CD4-positive, alpha-beta T cell treated with Interleukin-17A for 4 hours (primary cell): ENCODE measurements at places on chromosomes 5 and 9.

GRCh38 chr9:2717385-2717784 is at the start of gene KCNV2:
Gene KCNV2, plus strand, starts transcription at chr9:2717510. Its CDS starts 230 bp downstream, at chr9:2717740.
- no peak for DNase-seq

DNA sequence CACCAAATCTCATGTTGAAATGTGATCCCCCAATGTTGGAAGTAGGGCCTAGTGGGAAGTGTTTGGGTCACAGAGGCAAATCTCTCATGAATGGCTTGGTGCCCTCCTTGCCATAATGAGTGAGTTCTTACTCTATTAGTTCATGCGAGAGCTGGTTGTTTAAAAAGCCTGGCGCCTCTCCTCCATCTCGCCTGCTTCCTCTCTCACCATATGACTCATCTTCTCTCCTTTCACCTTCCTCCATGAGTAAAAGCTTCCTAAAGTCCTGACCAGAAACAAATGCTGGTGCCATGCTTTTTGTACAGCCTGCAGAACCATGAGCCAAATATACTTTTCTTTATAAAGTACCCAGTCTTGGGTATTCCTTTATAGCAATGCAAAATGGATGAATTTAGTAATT is 20.9 kb upstream of the ARHGAP26 start:
- peak; percentile 19 for DNase-seq

DNA sequence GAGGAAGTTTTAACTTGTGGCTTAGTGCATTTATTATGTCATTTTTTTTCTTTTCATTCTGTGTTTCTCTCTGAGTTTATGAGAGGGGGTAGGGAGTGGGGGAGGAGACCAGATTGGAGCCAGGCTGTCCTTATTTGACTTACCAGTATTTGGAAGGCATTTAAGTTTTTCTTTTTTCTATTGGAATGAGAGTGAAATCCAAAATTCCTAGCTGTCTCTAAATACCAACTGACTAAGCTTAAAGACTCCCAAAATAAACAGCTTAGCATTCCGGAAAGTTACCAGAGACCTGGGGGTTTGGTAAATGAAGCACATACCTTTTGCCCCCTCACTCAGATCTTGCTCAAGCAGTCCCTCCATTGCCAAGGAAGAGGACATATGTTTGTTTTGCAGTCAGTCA is 581.9 kb upstream of the BRINP1 start:
- DNase-seq: no peak

DNA sequence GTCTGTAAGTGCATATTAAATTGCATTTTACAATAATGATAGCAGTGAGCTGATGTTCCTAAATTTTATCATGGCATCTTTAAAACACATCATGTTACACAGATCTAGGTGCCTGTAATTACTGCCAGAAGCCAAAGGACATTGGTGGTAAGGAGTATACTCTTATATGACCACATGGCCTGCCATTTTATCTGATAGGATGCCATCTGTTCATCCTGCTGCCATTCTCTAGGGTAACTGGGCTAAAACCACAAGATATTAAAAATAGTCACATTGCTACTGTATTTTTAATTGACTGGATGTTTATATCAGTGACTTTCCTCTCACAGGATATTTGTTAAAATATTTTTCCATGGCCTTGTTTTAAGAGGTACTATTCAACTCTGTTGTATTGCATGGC is 53.1 kb downstream of the HCN1 start:
- no peak for DNase-seq

DNA sequence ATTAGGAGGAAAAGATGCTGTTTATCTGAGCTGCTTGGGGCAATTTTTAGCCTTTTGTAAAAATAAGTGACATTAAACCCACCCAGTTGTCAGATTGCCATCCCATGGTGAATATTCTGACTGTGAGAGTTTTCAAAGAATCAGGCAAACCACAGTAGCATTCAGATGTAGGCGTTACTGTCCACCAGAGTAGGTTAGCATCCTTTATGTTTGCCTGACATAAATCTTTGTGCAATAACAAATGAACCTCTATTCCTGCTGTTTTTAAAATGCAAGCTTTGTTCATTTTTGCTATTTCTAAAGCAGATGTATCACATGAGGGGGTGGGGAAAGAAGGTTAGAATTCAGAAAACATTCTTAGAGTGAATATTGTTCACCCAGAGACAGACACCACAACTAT is 427.8 kb downstream of the CDH9 start:
- no peak for DNase-seq

DNA sequence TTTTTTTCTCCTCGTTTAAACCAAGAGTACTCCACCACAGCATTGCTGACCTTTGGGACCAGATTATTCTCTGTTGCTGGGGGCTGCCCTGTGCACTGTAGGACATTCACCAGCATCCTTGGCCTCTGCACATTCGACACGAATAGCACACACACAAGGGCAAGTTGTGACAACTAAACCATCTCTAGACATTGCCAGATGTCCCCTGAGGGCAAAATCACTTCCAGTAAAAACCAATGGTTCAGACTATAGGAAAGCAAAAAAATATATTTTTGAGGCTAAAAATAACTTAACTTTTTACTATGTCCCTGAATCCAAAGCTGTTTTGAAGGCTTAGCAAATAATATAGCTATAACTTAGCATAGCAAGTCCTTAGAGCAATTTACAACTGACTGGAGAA is 65.9 kb downstream of the SEMA5A start:
- DNase-seq: no peak

- peak; percentile 18 for DNase-seq
Observed at GRCh38 chr5:171342362-171343111, 33.5 kb downstream of the TLX3 start.

DNA sequence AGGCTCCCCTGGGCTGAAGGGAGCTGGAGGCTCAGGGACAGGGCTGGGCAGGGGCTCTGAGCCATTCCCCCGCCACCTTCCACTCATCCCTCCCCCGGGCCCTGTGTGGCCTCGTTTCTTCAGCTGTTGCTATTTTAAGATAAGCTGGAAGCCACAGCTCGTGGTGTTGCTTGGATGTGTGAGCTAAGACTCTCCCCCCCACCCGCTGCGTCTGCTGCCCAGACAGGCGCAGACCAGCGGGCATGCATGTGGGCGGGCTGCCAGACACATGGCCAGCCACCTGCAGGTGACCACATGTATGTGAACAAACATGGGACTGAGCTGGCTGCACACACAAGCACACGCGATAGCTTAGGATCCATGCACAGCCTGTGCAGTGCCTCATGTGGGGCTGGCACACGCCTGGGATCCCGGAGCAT is 8.7 kb downstream of the SNCB start:
- no peak for DNase-seq

- no peak for DNase-seq
Observed at GRCh38 chr9:9631284-9631683, 981.5 kb downstream of the PTPRD start.

DNA sequence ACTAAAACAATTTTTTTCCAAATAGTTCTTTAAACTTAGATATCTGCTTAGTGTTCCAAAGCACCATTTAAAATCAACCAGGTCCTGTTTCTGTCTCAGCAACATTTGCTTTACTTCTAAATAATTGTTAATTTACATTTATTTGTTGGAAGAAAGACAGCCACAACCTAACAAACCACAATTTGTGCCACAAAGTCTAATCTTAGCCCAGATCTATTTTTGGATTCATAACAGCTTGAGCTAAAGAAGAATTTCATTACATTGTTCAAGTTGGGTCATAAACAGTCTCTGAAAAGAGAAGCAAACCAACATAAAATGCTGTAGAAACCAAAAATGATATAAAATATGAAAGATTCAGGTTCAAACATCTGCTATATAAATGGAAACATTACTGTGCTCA is 24.4 kb downstream of the MLLT3 start:
- DNase-seq: no peak

DNA sequence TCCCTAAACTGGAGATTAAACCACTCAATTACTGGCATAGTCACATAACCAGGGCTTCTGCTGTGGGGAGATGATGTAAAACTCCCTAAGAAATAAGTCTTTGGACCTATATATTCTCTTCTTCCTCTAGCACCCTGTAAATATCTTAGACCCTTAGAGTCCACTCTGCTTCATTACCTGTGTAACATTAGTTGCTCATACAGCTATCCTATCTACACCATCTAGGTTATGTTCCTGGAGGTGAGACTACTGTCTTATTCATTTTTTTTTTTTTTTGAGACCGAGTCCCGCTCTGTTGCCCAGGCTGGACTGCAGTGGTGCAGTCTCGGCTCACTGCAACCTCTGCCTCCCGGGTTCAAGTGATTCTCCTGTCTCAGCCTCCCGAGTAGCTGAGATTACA is 9.6 kb upstream of the TICAM2 start:
- no peak for DNase-seq

DNA sequence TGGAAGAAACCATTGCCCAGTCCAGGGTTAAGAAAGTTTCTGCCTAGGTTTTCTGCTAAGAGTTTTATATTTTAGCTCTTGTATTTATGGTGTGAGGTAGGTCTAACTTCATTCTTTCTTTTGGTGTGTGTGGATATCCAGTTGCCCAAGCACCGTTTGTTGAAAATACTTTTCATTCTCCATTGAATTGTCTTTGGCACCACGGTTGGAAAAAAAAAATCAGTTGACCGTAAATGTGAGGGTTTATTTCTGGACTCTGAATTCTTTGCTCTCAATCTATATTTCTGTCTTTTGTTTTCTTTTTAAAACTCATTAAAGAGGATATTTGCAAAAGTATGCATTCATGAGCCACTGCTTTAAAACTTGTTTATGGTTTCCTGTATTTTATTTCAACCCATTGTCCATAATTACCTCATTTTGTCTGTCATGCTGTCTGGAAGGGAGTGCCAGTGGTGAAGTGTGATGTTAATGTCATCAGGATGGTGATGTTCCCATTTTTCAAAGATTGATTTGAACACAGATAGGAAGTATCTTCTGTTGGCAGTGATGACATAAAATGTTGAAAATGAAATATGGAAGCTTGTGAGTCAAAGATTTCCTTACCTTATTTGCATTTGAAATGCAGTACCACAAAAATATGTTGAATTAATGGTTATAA is 33.9 kb downstream of the HABP4 start:
- no peak for DNase-seq

DNA sequence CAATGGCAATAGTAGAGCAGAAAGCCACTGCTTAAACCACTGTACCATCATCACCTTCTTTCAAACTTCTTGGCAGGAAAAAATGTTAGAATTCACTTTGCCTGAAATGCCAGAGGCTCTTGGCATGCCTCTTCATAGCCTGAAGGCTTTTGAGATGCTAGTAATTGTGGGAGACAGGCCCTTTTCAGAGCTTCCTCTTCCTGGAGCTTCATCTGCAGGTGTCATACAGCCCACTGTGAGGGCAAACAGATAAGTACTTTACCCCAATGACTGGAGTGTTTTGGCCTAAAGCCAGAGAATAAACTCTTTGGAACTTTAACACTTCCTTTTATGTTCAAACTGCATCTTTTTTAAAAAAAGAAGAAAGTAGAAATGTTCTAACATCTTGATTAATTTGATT is 81.3 kb upstream of the TMEM171 start:
- DNase-seq: no peak

DNA sequence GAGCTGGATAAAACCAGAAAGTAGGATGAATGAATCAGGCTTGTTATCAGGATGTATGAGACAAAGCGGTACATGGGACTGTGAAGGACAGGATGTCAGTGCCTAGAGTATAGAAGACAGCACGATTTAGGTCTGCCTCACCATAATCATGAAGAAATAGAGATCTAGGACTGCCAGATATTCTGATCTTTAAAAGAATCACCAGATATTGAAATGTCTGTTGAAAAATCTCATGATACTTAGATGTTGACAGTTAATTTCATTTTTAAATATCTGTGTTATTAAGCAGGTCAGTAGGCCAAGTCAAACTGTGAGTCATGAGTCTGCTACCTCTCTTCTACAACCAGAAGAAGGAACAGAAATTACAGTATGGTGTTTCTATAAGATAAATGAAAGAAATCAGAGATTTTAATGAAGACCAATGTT is 65.0 kb downstream of the ST8SIA4 start:
- no peak for DNase-seq
